ENCODE measurements at places on chromosomes 12 and 14.

DNA sequence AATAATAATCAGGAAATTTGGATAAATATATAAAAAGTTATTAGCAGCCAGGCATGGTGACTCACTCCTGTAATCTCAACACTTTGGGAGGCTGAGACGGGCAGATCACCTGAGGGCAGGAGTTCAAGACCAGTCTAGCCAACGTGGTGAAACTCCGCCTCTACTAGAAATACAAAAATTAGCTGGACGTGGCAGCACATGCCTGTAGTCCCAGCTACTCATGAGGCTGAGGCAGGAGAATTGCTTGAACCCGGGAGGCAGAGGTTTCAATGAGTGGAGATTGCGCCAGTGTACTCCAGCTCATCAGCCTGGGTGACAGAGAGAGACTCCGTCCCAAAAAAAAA, 64.5 kb downstream of the SYT1 start:
- DNase-seq, result no peak
- H3K36me3 ChIP-seq, result no peaks in the 10 kb centered on the region
- no peaks in the 10 kb centered on the region for H3K4me1 ChIP-seq
- no peak overlapping the region for H3K4me3 ChIP-seq

GRCh38 chr14:73788701-73789551, 62.7 kb upstream of the PTGR2 start:
- DNase-seq, result no peak
- no peak overlapping the region for H3K4me3 ChIP-seq
- no peaks in the 10 kb centered on the region for H3K36me3 ChIP-seq
- peaks cover 36% of the 10 kb centered on the region for H3K4me1 ChIP-seq
- H3K27ac ChIP-seq, result no peak overlapping the region
- no peaks in the 10 kb centered on the region for H3K27me3 ChIP-seq

- DNase-seq, result no peak
- no peaks in the 10 kb centered on the region for H3K36me3 ChIP-seq
- H3K4me1 ChIP-seq, result no peaks in the 10 kb centered on the region
- H3K27me3 ChIP-seq, result no peaks in the 10 kb centered on the region
- H3K27ac ChIP-seq, result no peak overlapping the region
Observed at GRCh38 chr14:80425686-80426085, 214.4 kb upstream of the DIO2 start.

DNA sequence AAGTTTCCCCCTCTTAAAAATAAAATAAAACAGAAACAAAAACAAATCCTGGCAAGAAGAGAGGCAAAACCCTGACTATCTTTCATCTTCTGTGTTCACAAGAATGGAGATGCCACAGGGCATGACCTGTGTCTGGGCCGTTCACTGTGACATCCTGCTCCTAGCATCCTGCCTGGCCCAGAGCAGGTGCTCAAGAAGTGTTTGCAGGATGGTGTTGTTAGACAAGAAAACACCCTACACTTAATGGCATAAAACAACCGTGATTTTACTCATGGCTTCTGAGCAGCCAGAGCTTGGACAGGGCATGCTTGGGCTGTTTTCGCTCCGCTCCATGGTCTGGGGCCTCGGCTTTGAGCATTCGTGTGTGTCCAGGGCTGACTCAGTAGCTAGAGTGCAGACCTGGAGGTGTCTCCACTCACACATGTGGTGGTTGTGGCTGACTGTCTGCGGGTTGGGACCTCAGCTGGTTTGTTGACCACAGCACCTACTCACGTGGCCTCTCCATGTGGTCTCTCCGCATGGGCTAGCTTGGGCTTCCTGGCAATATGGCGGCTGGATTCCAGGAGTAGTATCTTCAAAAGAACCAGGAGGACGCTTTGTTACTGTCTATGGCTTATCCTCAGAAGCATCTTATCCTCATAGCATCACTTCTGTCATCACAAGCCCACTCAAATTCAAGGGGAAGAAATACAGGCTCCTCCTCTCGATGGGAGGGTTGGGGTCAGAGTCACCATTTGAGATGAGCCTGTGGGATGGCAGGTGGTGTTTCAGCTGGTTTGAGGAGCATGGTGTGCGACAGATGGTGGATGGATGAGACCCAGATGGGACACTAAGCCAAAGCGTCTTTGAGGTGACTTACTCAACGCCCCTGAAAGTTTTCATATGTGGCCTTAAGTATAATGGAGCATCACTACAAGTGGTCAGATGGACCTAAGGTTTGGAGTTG, 33.2 kb upstream of the FZD10 start:
- H3K4me1 ChIP-seq, result no peaks in the 10 kb centered on the region
- H3K27ac ChIP-seq, result no peak overlapping the region
- no peak overlapping the region for H3K4me3 ChIP-seq
- no peaks in the 10 kb centered on the region for H3K36me3 ChIP-seq
- peaks cover 26% of the 10 kb centered on the region for H3K27me3 ChIP-seq
- DNase-seq, result no peak

DNA sequence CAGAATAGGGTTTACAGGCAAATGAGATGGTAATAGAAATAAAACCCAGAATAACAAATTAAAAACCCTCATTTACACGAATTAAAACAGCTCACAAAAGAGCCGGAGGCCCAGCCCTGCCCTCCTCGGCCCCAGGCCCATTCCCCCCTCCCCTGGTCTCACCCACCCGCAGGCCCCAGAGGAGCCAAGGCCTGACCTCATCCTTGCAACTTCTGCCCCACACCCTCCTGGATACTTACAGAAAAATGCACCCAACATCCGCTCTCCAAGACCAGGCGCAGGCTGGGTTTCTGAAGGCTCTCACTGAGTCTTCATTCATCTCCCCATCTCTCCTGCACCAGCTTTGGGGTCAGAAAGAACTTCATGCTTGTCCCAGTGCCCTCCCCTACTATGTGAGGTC, 16.2 kb upstream of the VSX2 start:
- no peak overlapping the region for H3K27ac ChIP-seq
- no peaks in the 10 kb centered on the region for H3K4me1 ChIP-seq
- H3K4me3 ChIP-seq, result no peak overlapping the region
- peaks cover 2% of the 10 kb centered on the region for H3K27me3 ChIP-seq
- no peak for DNase-seq

DNA sequence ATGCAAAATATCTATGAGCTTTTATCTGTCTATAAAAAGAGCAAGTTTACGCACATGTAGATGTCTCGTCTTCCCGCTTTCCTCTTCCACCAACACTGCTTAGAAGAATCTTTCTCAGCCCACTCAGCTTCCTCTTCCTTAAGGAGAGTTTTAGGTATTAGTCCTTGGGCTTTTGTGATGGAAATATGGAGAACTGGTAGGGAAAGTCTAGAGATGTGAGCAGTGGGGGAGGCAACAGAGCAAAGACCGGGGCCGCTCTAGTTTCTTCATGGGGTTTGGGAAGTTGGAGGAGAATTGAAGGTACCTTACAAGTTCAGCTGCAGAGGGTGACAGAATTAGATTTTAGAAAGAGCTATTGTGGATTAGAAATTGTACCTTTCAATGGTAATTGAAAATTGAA, 56.3 kb upstream of the CPNE8 start:
- no peaks in the 10 kb centered on the region for H3K36me3 ChIP-seq
- H3K27ac ChIP-seq, result no peak overlapping the region
- no peak overlapping the region for H3K4me3 ChIP-seq
- no peak for DNase-seq
- no peaks in the 10 kb centered on the region for H3K4me1 ChIP-seq
- no peaks in the 10 kb centered on the region for H3K27me3 ChIP-seq
